ENCODE measurements at places on chromosomes 7 and 10.

- DNase-seq = peak; percentile 94
Observed at GRCh38 chr7:116395141-116395791, 104.3 kb upstream of the CAV2 start.

- no peak for DNase-seq
Observed at GRCh38 chr7:125934955-125935354, 1005.3 kb upstream of the POT1 start.

DNA sequence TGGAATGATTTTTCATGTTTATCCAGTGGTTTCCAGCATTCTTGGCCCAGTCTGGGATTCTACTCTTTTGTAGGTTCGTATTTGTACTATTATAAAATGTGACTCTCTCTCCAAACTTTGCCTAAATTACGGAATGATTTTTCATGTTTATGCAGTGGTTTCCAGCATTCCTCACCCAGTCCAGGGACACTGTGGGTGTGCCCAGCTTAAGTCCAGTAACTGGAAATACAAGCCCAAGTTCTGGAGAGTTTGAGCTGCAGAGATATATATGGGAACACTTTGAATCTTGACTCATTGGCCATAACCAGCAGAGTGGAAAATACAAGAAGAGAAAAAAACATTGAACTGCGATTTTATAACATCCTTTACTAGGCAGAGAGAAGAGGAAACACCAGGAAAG, 5.9 kb upstream of the MAGI2 start:
- no peak for DNase-seq

DNA sequence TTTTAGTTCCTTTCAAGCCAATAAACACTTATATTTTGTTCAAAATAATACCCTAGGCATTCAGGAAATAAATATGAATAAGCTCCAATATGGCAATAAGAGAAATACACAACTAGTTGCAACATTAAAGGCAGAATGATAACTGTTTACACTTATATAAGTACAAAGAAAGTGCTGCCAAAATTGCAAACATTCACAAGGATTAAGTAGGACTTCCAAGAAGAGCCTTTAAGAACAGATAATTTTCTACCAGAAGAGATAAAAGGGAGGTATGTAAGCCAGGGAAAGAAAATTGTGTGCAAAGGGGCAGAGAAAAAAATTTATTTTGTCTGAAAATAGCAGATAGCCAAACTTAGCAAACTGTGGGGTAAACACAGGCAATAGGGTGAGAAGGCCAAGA, 83.8 kb downstream of the CTNNA3 start:
- no peak for DNase-seq

DNA sequence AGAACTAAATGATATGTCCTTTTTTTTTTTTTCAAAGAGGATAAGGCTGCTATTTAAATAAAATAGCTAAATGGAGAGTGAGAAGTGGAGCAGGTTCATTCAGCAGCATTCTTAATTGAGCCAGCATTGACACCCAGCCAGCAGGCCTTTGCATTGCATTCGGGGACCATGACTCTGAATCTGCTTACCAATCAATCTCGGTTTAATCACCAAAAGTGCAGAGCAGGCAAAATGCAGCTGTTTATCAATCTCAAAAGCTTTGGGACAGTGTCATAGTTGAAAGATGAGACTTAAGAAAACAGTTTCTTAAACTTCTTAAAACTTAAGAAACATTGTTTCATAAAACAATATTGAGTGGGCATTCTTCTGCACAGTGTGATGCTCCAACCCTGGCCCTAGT, 51.7 kb downstream of the PLEKHA8 start:
- no peak for DNase-seq

- DNase-seq = no peak
Observed at GRCh38 chr10:11285171-11285570, 267.5 kb downstream of the CELF2 start.

GRCh38 chr10:24606021-24606420, 117.7 kb downstream of the ARHGAP21 start:
- DNase-seq = no peak

DNA sequence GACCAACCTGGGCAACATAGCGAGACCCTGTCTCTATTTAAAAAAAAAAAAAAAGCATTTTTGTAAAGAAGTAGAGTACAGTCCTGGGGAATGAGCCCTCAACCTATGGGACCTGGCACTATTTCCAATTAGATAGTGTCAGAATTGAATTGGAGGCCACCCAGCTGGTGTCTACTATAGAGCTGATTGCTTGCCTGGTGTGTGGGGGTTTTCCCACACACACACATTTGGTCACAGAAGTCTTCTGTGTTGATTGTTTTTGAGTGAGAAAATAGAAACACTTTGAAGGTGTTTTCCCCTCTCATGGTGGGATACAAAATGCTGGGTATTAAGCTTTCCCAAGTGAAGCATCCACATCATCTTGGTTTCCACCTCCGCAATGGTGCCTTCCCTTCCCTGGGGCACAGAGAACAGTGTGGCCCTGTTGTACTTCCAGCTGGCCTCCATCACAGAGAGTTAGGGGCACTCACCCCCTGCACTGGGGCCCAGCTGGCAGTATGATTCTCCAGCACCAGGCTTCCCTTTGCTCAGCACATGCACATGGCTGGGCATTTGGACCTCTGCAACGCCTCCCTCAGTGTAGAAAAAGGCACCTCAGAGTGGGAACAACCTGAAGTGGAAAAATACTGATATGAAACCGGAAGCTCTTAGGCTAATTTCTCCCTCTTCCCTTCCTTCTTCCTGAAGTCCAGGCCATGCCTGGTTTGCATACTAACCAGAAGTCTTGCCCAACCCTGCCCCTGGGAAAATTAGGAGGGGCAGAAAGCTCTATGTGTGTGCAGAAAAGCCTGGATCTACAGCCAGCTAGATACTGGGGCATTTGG, 10.7 kb upstream of the NFKB2 start:
- DNase-seq = no peak

GRCh38 chr10:123479640-123480039, 186.5 kb upstream of the GPR26 start:
- DNase-seq = no peak

GRCh38 chr10:102283488-102283887, 38.2 kb downstream of the GBF1 start:
- peak; percentile 63 for DNase-seq

- no peak for DNase-seq
Observed at GRCh38 chr7:8214244-8214824, 47.6 kb downstream of the ICA1 start.
